Thymus (tissue), 14 donors: ENCODE measurements at places on chromosomes 7 and 10. TPM values are rescaled to one million over a fixed set of nuclear protein-coding genes. Genes with fewer than 3 reads are reported as not detected.

KCNIP2 gene
- 0.85 TPM for total RNA-seq

NPY gene
- 0.71 TPM for total RNA-seq

DNA sequence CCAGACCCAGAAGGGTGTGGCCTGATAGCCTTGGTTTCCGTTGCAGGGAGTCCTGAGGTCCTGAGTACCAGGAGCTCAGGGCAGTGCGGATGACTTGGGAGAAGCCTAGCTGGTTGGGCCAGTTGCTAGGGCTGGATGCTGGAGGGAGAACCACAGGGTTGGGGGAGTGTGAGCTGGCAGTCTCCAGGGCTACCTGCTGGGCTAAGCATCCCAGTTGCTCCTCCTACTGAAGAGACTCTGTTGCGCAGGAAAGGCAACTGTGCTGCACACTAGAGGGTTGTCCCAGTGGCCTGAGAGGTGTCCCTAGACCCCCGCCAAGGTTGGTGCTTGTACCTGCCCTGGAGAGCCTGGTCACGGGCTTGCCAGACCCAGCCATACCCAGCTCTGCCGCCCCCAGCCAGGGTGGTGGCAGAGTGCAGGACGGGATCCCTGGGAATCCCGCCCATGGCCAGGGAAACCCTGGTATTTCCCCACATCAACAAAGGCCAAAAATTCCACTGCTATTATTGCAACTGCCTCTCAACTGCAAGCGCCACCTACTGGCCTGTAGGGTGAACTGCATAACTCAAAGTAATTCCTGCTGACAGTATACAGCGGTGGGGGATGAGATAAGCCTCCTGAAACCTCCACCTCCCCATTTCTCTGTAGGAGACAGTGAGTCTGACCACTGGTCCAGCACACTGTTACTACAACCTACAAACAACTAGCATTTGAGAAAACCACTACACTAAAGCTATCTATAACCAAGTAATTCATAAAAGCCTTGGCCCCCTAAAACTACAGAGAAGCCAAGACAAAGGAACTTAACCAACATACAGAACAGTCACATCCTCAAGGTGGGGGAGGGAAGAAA, 67.6 kb upstream of the DDC start:
- no peak overlapping the region for H3K27ac ChIP-seq
- H3K36me3 ChIP-seq, result no peaks in the 10 kb centered on the region
- no peaks in the 10 kb centered on the region for H3K27me3 ChIP-seq
- DNase-seq, result no peak
- H3K4me3 ChIP-seq, result no peak overlapping the region

DNA sequence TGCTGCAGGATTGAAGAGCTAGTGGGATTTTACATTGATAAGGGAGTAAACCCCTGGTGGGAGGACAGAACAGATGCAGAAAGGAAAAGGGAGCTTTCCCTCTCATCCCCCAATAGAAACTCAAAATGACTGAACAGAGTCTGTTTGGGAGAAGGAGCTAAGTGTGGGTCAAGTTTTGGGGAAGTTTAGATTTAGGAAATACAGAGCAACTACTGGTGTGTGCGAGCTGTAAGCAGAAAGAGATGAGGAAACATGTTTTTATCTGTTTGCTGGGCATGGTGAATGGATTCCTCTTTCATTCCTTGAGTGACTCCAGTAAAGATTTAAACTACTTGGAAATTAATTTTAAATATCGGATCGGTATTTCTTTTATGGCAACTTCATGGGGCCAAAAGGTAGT, 132.7 kb downstream of the AOAH start:
- no peak overlapping the region for H3K4me3 ChIP-seq
- no peaks in the 10 kb centered on the region for H3K4me1 ChIP-seq
- no peaks in the 10 kb centered on the region for H3K27me3 ChIP-seq
- no peak for DNase-seq

DNA sequence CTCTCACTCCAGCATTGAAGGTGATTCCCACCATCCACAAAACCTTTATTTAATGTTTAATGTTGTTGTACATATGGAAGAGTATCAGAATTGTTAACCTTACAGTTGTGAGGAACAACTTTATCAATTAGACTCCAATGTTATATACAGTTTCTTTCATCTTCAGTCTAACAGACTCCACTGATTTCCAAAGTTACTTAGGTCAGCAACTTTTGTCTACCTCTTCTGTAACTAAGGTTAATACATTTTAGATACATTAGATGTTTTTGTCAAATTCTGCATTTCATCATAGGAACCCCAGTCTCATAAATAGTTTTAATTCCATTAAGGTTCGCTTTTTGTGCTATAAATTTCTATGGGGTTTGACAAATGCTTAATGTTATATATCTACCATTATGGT, 223.9 kb upstream of the POM121L12 start:
- no peak overlapping the region for H3K4me3 ChIP-seq
- no peak for DNase-seq

GRCh38 chr10:50231515-50232260, 19.6 kb downstream of the ASAH2 start:
- no peak for DNase-seq
- no peak overlapping the region for H3K4me3 ChIP-seq
- no peaks in the 10 kb centered on the region for H3K4me1 ChIP-seq
- no peak overlapping the region for H3K27ac ChIP-seq

UCMA gene
- total RNA-seq, result 0.52 TPM
